ENCODE measurements at places on chromosomes 2 and 18. TPM values are rescaled to one million over a fixed set of nuclear protein-coding genes. Genes with fewer than 3 reads are reported as not detected.

- H3K27me3 ChIP-seq = no peaks in the 10 kb centered on the region
- H3K36me3 ChIP-seq = no peaks in the 10 kb centered on the region
- no peak overlapping the region for H3K4me3 ChIP-seq
- H3K4me1 ChIP-seq = no peaks in the 10 kb centered on the region
- no peak for DNase-seq
These were observed 188.1 kb upstream of the ETAA1 start for GRCh38 chr2:67208887-67209500.

GRCh38 chr2:85611705-85612587 lies at the start of gene C2orf68:
Gene C2orf68 (minus strand): TSS chr2:85612066. CDS start chr2:85611984, 82 bp downstream.
- H3K27me3 ChIP-seq = no peaks in the 10 kb centered on the region
- peak within 1 kb of the TSS; percentile 83 for H3K4me3 ChIP-seq
- H3K27ac ChIP-seq = peak within 1 kb of the TSS; percentile 67
- no peaks in the 10 kb centered on the region for H3K4me1 ChIP-seq
- peaks cover 21% of the 10 kb centered on the region for H3K36me3 ChIP-seq
- DNase-seq = peak; percentile 79

DNA sequence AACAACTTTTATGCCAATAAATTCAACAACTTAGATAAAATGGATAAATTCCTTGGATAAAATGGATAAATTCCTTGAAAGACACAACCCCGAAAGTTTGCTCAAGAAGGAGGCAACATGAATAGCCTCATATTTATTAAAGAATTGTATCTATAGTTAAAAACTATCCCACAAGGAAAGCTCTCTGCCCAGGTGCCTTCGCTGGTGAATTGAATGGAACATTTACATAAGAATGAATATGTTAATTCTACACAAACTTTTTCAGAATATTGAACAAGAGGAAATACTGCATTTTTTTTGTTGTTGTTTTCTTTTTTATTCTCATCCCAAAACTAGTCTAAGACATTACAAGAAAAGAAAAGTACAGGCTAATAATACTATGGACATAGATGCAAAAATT lies 805.3 kb upstream of the RAB6C start:
- no peaks in the 10 kb centered on the region for H3K27me3 ChIP-seq
- no peak overlapping the region for H3K4me3 ChIP-seq
- no peak for DNase-seq
- H3K36me3 ChIP-seq = no peaks in the 10 kb centered on the region
- H3K4me1 ChIP-seq = no peaks in the 10 kb centered on the region

The RNU2-63P gene
- total RNA-seq = 174 TPM

DNA sequence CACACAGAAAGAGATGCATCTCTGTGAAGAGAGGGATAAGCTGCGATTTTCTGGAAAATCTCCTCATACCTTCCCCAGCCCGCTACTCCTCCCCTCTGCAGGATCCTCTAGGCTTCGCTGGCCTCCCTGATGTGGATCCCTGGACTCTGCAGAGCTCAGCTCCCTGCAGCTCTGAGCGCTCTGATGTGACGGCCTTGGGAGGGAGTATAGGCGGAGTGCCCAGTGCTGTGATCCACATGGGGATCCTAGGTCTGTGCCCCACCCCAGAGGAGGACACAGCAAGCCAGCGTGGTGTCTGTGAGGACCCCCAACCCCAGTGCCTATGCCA lies 111.0 kb downstream of the GYPC start:
- no peaks in the 10 kb centered on the region for H3K27me3 ChIP-seq
- no peaks in the 10 kb centered on the region for H3K4me1 ChIP-seq
- DNase-seq = no peak
- H3K36me3 ChIP-seq = no peaks in the 10 kb centered on the region

GRCh38 chr2:241213041-241213440 lies 24.6 kb downstream of the ANO7 start:
- no peak overlapping the region for H3K27ac ChIP-seq
- peaks cover 4% of the 10 kb centered on the region for H3K4me1 ChIP-seq

The TMEM237 gene
- 46.9 TPM for total RNA-seq

DNA sequence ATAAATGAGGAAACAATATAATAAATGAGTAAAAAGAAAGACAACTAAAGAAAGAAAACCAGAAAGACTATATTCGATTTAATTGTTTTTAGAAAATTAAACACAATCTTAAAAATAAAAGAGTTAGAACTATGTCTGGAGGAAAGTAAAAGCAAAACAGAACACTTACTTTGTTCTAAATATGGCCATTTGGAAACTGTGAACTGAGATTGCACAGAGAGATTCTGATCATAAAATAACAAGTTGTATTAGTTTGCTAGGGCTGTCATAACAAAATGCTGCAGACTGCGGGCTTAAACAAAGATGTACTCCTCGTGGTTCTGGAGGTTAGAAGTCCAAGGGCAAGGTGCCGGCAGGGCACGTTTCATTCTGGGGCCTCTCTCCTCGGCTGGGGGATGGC lies 128.1 kb upstream of the AQP4 start:
- no peaks in the 10 kb centered on the region for H3K36me3 ChIP-seq
- H3K27ac ChIP-seq = no peak overlapping the region
- H3K27me3 ChIP-seq = no peaks in the 10 kb centered on the region
- H3K4me1 ChIP-seq = no peaks in the 10 kb centered on the region
- DNase-seq = no peak

- no peaks in the 10 kb centered on the region for H3K27me3 ChIP-seq
- H3K4me1 ChIP-seq = no peaks in the 10 kb centered on the region
- no peak overlapping the region for H3K27ac ChIP-seq
- DNase-seq = no peak
- no peaks in the 10 kb centered on the region for H3K36me3 ChIP-seq
- no peak overlapping the region for H3K4me3 ChIP-seq
These were observed 99.6 kb downstream of the FMNL2 start for GRCh38 chr2:152434395-152435182.

DNA sequence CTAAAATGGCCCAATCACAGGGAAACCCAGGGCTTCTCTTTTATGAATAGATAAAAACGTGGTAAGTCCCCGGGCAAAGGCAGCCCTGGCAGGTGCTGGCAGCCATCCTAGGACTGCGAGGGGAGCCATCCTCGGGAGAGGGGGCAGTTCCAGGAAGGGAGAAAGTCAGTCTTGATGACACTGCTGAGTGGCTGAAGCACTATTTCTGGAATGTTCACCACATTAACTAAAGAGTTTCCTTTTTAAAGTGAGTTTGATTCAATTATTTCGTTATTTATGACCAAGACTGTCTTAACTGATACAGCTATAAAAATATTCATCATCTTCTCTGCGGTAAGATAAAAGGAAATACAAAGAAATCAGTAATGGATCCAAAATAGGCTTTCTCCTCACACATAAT lies 20.4 kb downstream of the TTR start:
- DNase-seq = no peak
- no peaks in the 10 kb centered on the region for H3K27me3 ChIP-seq
- no peaks in the 10 kb centered on the region for H3K36me3 ChIP-seq
- no peak overlapping the region for H3K4me3 ChIP-seq

DNA sequence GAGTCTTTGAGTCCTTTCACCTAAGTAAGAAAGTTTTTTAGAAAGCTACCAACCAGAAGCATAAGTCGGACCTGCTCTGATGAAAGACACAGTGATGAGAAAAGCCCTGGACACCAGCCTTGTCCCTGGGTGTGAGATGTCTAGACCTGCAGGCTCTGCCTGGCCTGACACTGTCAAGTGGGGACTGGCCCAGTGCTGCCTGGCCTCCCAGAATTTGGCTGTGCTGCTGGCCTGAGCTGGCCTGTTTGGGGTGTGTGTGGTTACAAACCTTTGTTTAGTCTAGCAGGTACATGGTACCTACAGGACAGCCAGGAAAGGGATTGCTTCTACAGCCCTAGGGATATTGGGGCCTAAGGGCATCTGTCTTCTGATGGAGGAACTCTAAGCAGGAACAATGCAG lies 48.3 kb downstream of the ASB1 start:
- H3K36me3 ChIP-seq = no peaks in the 10 kb centered on the region
- no peaks in the 10 kb centered on the region for H3K4me1 ChIP-seq
- no peaks in the 10 kb centered on the region for H3K27me3 ChIP-seq

Measured in IMR-90 (cell line).